NCI-H2171 treated with DMSO at 0.1 percent for 48 hours (cell line): ENCODE measurements at places on chromosomes 2 and 18.
A peak's percentile ranks its signal among the peaks of the same experiment; 100 is the strongest.

DNA sequence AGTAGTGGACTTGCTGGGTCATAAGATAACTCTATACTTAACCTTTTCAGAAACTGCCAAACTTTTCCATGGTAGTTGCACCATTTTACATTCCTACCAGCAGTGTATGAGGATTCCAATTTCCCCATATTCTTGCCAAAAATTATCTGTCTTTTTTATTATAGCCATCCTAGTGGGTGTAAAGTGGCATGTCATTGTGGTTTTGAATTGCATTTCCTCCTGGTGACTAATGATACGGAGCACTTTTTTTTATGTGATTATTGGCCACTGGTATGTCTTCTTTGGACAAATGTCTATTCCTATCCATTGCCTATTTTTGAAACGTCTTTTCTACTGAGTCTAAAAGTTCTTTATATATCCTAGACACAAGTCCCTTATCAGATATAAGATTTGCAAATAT is 44.3 kb downstream of the CACNB4 start:
- DNase-seq, result no peak

DNA sequence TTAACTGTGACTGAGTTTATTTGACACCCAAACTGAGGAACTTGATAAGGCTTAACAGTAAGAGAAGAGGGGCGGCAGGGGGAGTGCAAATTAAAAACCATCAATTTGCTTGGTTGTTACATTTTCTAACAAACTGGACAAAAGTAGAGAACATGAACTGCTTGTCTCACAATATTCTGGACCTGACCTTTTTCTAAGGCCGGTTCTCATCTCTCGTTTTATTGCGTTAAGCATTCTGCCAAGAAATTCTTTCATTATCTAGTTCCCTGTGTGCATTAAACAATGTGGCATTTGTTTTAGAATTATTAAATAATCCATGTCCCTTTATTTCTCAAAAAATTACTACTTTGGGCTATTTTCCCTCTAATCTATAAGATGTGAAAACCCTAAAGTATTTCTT is 565.2 kb upstream of the PKDCC start:
- DNase-seq, result no peak

- no peak for DNase-seq
These were observed 236.3 kb downstream of the AGPS start for GRCh38 chr2:177628831-177629230.

GRCh38 chr2:1709335-1709605 is 35.0 kb downstream of the PXDN start:
- no peak for DNase-seq

DNA sequence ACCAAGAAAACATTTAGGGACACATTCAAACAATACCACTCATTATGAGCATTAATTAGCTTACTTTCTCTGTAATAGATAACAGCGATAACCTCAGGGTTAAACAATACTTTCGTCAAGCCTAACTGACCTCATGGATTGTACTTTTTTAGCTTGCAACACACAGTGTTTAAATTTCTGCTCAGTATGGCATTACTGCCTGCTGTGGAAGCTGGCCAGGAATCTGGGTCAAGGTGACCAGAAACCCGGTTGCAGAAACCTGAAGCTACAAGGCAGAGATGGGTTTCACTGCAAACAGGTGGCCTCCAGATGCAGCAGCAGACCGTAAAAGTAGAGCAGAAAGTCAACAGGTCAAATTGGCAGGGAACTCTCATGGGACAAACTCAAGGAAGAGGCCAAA is 123.8 kb upstream of the FHL2 start:
- no peak for DNase-seq

GRCh38 chr2:151344906-151345305 is 12.5 kb upstream of the TNFAIP6 start:
- no peak for DNase-seq

GRCh38 chr2:208006337-208006736 is 19.0 kb downstream of the PLEKHM3 start:
- no peak for DNase-seq

DNA sequence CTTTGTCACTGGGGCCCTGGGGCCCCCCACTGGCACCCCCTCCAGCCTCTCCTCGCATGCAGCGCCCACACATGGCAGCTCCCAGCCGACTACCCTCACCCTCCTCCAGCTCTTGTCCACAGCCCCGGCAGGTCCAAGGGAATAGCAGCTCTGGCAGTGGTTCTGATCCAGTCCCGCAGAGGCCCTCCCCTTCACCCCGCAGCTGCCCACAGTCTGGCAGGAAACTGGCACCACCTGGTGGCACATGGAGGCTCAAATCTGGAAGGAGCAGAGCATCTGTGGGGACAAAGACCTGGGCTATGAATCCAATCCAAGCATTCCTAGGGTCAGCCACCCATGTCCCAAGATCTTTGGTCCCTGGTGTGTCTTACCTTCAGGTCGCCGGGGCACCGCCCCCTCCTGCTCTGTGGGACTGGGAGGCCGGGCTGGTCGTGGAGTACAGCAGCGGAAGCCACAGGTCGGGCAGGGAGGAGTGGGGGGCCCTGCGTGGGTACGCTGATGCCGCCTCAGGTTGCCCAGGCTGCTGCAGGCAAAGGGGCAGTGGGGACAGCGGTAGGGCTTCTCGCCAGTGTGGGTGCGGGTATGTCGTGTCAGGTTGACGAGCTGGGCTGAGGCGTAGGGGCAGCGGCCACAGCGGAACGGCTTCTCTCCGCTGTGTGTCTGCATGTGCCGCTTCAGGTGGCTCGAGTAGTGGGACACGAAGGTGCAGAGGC is 2.3 kb downstream of the ZNF513 start:
- DNase-seq, result no peak

DNA sequence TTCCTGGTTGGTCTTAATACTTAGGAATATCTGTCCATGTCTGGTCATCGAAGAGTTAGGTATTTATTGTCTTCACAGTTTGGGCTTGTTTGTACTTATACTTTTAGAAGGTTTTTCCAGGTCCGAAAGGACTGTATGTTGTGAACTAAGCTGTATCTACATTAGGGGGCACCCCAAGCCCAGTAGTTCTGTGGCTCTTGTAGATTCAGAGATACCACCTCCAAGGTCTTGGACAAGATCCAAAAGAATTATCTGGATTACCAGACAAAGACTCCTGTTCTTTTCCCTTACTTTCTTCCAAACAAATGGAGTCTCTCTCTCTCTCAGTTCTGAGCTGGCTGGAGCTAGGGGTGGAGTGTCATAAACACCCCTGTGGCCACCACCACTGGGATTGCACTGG is 328.7 kb downstream of the ZNF804A start:
- no peak for DNase-seq

DNA sequence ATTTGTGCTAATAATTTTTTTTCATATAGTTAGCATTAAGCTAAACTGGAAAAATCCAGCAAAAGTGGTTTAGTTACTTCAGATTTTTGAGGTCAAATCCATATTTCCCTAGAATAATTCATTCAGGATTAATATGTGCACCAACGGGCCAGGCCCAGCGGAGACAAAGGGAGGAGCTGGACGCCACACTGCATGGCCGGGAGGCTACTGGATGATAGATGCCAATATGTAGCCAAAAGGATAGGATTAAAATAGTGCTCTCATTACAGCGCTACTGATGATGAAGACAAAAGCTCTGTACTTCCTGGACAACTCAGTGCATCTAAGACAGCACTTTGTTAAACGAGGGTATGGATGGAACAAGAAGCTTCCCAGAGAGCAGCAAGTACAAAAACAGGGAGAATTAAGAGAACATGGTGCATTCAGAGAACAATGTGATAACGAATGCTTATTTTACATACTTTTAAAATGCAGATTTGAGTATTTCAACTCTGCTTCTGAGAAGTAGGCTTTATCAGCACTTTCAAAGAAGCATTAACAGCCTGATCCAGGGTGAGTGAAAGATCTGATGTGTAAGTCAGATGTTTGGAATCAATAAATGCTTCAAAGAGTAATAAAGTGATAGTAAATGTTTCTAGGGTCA is 39.8 kb downstream of the PPP4R1 start:
- DNase-seq, result no peak

- peak; percentile 2 for DNase-seq
These were observed 6.0 kb downstream of the COMMD1 start for GRCh38 chr2:61911510-61911909.

DNA sequence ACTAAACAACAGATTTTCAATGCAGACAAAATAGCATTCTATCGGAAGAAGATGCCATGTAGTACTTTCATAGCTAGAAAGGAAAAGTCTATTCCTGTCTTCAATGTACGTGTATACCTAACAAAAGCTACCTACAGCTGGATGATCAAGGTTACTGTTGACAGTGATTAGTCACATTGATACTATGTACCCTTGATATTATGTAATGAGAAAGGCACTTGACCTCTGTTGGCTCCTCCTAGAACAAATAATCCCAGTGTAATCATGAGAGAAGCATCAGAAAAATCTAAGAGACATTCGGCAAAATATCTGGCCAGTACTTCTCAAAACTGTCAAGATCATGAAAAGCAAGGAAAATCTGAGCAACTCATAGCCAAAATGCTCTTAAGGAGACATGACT is 44.4 kb upstream of the LRRTM4 start:
- no peak for DNase-seq

DNA sequence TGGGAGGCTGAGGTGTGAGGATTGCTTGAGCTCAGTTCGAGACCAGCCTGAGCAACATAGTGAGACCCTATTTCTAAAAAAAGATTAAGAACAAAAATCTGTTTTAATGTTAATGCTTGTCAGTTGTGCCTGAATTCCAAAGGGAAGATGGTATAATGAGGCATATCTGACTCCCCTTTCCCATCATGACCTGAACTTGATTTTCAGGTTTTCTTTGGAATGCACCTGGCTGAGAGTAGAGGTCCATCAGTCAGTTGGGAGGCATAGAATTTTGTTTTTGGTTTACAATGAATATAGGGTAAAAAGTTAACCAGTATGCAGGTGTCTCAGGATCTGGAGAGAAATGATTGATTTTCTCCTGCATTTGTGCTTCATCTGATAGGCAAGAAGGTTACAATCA is 20.4 kb downstream of the RPIA start:
- DNase-seq, result no peak

DNA sequence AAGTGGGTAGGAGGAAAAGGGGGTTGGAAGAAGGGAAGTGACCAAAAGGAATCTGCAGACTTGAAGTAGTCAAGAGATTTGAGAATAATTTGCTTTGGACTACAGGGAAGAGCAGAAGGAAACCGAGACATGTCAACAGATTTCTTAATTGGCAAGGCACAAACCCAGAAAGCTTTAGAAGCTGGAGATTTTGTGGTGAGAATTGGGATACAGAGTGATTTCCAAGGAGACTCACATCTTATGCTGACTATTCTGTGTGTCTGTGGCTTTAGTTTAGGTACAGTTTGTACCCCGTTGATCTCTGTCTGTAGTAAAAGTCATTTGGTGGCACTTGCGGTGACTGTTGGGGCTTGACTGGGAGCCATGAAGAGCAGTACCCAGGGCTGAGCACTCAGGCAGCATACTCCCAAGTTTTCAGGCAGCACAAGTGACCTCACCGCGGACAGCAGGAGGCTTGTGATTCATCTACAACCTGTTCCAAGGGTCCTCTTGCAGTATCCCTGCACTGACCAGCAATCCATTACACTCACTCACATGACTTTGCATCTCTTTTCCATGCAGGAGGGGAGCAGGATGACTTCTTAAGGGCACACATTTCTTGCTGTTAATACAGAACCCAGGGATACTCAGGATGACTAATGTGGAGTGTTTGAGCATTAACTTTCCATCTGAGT is 97.1 kb upstream of the TNP1 start:
- no peak for DNase-seq

DNA sequence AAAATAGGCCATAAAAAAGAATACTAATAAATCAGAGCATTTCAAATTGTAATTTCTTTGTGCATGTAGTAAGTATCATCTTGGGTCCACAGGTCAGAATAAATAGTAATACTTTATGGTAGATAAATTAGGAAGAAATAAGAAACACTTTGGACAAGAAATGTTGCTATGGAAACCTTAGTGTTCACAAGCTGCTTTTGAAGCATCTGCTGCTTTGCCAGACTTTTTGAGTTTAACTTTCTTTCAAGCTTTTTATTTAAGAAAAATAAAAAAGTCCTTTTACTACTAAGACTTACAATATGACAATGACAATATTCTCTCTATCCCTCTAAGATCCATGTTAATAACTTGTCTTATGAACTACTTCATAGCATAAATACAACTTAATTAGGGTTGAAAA is 690.7 kb upstream of the FSHR start:
- no peak for DNase-seq

DNA sequence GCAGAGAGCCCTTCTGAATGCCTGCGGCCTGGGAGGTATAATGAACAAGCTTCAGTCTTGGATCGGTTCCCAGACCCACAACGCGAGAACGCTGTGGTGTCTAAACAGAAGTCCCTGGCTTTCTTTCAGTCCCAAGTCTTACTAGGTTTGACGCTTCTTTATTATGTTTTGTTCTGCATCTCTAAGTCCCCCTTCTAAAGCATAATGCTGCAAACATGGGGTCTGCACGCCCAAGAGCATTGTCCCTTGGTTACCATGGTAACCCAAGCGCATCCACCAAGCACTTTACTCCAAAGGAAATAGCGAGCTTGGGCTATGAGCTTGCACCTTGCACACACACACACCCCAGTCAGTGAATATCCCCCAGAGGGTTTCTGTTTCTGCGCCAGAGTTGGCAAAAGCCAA is 193.7 kb downstream of the INO80D start:
- peak; percentile 87 for DNase-seq

DNA sequence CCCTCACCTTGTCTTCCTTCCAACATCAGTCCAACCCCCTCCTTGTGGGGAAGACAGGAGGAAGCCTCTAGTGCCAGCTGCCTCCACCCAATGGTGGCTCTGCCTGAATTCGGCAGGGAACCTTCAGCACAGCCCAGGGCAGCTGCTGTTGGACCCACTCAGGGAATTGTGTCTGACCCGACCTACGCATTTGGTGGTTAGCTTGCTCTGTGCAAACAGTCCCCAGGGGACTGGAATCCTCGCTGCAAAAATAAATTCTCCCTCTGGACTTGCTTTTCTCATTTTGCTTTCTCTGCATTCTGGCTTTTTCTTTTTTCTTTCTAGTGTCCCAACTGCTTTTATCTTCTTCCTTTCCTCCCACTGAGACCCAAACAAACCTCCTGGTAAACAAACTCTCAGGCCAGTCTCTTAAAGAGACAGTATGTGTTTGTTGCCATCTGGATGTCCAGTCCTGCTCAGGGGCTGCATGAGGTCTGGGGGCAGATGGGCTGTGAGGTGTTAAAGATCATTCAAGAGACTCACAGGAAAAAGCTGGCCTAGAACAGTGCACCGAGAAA is 137.7 kb upstream of the HAAO start:
- DNase-seq, result peak; percentile 57

- no peak for DNase-seq
These were observed 391.1 kb downstream of the NCKAP5 start for GRCh38 chr2:133177196-133177595.

DNA sequence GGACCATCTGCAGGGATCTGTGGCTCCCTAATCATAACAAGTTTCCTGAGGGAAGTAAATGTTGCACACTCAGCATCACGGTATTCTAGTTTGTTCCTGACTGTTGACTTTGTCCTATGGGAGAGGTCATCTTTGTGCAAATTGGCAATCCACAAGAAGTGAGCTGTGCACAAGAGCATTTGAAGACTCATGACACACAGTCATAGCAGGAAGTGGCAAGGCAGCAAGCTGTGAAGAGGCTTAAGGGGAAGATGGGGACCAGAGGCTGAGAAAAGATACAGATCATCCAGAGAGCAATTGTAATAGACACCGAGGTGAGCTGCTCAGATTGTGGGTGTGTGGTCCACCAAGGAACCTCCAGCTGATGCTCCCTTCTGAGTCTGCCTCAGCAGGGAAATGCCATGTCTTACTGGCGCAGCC is 2.7 kb downstream of the TNP1 start:
- no peak for DNase-seq
